AG04450 (cell line): ENCODE measurements at places on chromosomes 6 and 20.

- DNase-seq = no peak
Observed at GRCh38 chr6:107574856-107575255, 84.9 kb downstream of the SOBP start.

GRCh38 chr20:834151-834746 lies 734 bp downstream of the FAM110A start:
- DNase-seq = no peak

DNA sequence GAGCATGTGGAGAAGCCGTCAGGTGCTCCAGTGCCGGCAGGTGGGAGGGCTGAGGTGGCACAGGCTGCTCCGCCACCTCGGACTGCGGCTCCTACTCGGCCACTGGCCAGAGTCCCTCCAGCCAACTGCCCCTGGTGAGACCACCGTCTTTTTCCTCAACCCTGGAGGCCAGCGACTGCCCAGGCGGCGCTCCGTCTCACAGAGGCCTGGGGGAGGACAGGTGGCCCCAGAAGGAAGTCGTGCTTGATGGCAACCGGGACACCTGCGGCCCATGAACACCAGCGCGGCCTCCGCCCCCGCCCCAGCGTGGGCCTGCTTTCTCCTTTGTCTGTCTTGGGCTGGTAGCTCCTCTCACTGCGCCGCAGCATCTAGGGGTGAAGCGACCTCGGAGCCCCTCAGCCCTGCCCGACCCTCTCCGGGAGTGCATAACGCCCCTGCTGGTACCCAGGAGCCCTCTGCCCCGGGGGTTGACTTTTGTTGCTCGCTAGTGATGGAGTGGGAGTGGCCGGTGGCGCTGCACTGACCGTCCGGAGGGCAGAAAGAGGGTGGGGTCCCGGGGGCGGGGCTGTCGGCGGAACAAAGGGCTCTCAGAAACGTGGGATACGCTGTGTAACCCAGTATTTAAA lies 706 bp upstream of the TUBB2B start:
- no peak for DNase-seq

GRCh38 chr6:158366363-158366762 lies 54.1 kb downstream of the TULP4 start:
- DNase-seq = no peak

- no peak for DNase-seq
Observed at GRCh38 chr20:64047968-64048401, 1.5 kb downstream of the SOX18 start.

GRCh38 chr6:99136488-99136887 lies 188.7 kb upstream of the FBXL4 start:
- no peak for DNase-seq
